ENCODE measurements at places on chromosomes 1 and 21. TPM values are rescaled to one million over a fixed set of nuclear protein-coding genes. Genes with fewer than 3 reads are reported as not detected.

SEMA6C gene
- 4.0 TPM for total RNA-seq

FAAH gene
- 128 TPM for total RNA-seq

ABCD3 gene
- total RNA-seq = 51.1 TPM

DNA sequence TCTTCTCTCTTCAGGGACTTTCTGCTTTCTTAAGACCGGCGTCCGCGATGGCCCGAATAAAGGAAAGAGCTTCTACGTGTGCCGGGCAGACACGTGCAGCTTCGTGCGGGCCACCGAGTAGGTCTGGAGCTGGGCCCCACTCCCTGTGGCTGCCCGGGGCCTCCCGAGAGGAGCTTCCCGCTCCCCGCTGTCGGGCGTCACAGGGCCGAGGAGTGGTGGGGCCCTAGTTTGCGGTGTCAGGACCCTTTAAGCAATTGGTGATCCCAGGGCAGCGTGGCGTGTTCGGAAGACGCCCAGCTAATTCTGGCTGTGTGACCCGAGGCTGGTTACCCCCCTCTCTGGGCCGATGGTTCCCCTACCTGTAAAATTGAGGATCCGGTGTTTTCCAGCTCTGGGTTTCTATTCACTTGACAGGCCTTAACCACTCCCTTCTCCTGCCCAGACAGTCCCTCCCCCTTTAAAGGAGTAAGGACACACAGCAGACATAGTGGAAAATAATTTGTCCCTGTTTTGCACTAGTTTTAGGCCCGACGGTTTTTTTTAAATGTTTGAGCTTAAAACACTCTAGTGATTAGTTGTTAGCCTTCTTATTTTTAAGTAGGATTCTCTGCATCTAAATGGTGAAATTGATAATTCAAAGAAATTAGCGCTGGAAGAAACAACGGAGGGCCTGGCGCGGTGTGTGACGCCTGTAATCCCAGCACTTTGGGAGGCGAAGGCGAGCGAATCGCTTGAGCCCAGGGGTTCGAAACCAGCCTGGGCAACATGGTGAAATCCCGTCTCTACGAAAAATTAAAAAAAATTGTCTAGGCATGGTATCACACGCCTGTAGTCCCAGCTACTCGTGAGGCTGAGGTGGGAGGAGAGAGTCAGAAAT lies 553 bp downstream of the TTF2 start:
- DNase-seq = peak; percentile 44
- H3K4me1 ChIP-seq = peaks cover 8% of the 10 kb centered on the region
- peak overlapping the region; percentile 64 for H3K4me3 ChIP-seq

GRCh38 chr1:43067977-43068751 lies 103.9 kb downstream of the EBNA1BP2 start:
- H3K4me3 ChIP-seq = no peak overlapping the region
- no peak overlapping the region for H3K27ac ChIP-seq
- peaks cover 3% of the 10 kb centered on the region for H3K4me1 ChIP-seq
- peak; percentile 57 for DNase-seq

FAM78B gene
- 4.0 TPM for total RNA-seq

GRCh38 chr1:235357485-235358373 lies 9.5 kb upstream of the TBCE start:
- H3K4me3 ChIP-seq = no peak overlapping the region
- H3K27ac ChIP-seq = no peak overlapping the region
- no peaks in the 10 kb centered on the region for H3K27me3 ChIP-seq
- H3K4me1 ChIP-seq = no peaks in the 10 kb centered on the region
- H3K36me3 ChIP-seq = no peaks in the 10 kb centered on the region

GRCh38 chr1:183550915-183551314 lies 39.3 kb downstream of the NCF2 start:
- no peak overlapping the region for H3K4me3 ChIP-seq
- H3K27me3 ChIP-seq = no peaks in the 10 kb centered on the region
- DNase-seq = peak; percentile 12
- no peaks in the 10 kb centered on the region for H3K4me1 ChIP-seq
- H3K36me3 ChIP-seq = peaks cover 30% of the 10 kb centered on the region
- H3K27ac ChIP-seq = no peak overlapping the region

LYPLA2 gene
- 31.3 TPM for total RNA-seq

GRCh38 chr1:70084314-70084915 lies 121.0 kb downstream of the LRRC40 start:
- H3K4me1 ChIP-seq = no peaks in the 10 kb centered on the region
- H3K27me3 ChIP-seq = no peaks in the 10 kb centered on the region
- H3K27ac ChIP-seq = no peak overlapping the region
- no peak overlapping the region for H3K4me3 ChIP-seq
- no peak for DNase-seq

DNA sequence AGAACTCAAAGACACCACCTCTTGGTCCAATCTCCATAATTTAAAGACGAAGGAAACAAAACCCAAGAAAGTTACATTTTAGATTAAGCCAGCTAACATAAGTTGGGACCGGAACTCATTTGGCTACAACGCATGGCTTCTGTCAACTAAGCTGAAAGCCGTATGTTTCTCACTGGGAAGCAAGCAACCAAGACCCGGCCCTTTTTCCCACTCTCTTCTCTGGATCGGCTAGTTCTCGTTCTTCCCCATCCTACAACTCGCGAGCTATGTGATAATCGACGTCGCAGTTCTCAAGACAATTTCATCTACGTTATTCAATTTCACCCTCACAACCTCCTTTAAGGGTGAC lies 601 bp downstream of the CCT8 start:
- peak overlapping the region; percentile 72 for H3K4me3 ChIP-seq
- H3K27ac ChIP-seq = peak overlapping the region; percentile 84
- H3K36me3 ChIP-seq = peaks cover 8% of the 10 kb centered on the region
- DNase-seq = no peak
- no peaks in the 10 kb centered on the region for H3K27me3 ChIP-seq

- DNase-seq = peak; percentile 44
- H3K27ac ChIP-seq = no peak overlapping the region
- H3K4me1 ChIP-seq = peaks cover 20% of the 10 kb centered on the region
Observed at GRCh38 chr1:63316984-63317816, 5.2 kb upstream of the FOXD3 start.

HRNR gene
- not detected for total RNA-seq

C1orf210 gene
- total RNA-seq = 49.7 TPM

DNA sequence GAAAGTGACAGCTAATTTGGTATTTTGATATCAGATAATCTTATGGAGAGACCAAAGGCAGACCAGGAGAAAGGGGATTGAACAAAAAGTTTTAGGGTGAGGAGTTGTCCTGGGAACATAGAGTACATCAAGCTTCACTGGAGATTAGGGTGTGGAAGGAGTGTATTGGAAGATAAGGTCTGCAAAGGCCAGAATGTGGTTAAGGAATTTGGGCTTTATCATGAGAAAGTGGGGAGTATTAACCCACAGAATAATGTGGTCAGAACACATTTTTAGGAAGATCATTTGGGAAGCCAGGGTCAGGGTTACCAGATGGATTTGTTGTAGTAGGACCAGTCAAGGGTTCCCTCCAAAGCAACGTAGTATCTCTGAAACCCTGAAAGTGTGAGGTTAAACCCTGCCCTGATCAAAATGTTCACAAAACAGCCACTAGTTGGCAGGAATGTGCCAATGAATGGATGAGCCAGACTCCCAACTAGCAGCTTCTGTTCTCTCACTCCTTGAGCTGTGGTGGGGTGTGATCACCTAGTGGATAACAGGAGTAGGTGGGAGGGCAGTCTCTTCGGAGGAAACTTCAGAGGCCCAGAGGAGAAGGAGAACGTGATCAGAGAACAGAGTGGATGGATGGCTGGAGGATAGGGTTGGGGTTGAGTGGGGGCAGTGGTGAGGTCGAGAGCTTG lies 35.8 kb downstream of the SLC2A1 start:
- peaks cover 7% of the 10 kb centered on the region for H3K36me3 ChIP-seq
- no peak overlapping the region for H3K4me3 ChIP-seq
- no peaks in the 10 kb centered on the region for H3K27me3 ChIP-seq

GRCh38 chr1:204712708-204713430 lies 27.3 kb upstream of the LRRN2 start:
- H3K36me3 ChIP-seq = no peaks in the 10 kb centered on the region
- H3K4me1 ChIP-seq = no peaks in the 10 kb centered on the region
- H3K27ac ChIP-seq = no peak overlapping the region
- DNase-seq = no peak
- H3K27me3 ChIP-seq = no peaks in the 10 kb centered on the region
- H3K4me3 ChIP-seq = no peak overlapping the region

DNA sequence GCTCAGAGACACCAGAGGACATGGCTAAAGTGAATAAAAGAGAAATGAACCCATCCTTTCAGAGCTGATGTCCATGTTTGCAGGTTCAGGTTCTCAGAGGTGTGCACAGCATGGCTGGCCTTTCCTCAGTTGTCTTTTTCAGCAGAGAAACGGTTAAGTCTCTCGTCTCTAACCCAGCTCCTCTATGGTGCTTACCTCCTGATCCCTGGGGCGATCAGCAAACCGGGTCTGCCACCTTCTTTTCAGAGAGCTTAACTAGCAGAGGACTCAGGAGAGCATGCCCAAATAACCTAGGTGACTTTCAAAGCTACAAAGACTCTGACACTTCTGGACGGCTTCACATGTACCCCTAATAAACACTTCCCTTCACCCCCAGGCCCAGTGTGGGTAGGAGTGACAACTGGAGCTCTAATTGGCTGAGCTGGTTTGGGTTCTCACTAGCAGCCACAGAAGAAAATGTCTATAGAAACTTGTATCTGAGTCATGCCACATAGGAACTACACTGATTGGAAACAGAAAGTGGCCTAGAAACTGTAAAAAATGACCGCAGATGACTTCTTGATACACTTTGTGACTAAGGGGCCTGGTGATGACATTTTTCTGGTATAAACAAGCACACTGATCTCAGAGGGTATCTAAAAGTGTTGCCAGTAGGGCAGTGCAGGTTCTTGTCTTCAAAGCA lies at the start of gene AIM2:
TSS of gene AIM2 (minus strand) at position 329 of the 682 bp plus-strand sequence. CDS start 3,267 bp downstream, outside the sequence.
- H3K27ac ChIP-seq = no peak within 1 kb of the TSS
- no peaks in the 10 kb centered on the region for H3K4me1 ChIP-seq
- H3K27me3 ChIP-seq = no peaks in the 10 kb centered on the region
- no peak for DNase-seq
- H3K4me3 ChIP-seq = no peak within 1 kb of the TSS
- no peaks in the 10 kb centered on the region for H3K36me3 ChIP-seq

MROH9 gene
- total RNA-seq = not detected

DNA sequence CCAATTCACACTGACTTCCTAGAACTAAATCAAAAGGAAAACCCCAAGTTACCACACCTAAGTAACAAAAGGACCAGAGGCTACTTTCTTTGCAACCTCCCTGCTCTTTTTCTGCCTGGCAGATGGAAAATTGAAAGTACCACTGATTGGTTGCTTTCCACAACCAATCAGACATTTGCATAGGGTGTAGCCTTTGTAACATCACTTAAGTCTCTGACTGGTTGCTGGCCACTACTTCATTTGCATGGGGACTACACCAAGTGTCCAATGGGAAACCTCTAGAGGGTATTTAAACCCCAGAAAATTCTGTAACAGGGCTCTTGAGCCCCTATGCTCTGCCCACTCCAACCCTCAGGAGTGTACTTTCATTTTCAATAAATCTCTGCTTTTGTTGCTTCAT lies 365.0 kb downstream of the LTN1 start:
- H3K27ac ChIP-seq = no peak overlapping the region
- no peaks in the 10 kb centered on the region for H3K27me3 ChIP-seq

GRCh38 chr1:162757476-162757875 lies 33.0 kb upstream of the HSD17B7 start:
- H3K36me3 ChIP-seq = no peaks in the 10 kb centered on the region
- DNase-seq = no peak
- no peak overlapping the region for H3K4me3 ChIP-seq
- H3K4me1 ChIP-seq = no peaks in the 10 kb centered on the region
- no peaks in the 10 kb centered on the region for H3K27me3 ChIP-seq
- H3K27ac ChIP-seq = no peak overlapping the region

DNA sequence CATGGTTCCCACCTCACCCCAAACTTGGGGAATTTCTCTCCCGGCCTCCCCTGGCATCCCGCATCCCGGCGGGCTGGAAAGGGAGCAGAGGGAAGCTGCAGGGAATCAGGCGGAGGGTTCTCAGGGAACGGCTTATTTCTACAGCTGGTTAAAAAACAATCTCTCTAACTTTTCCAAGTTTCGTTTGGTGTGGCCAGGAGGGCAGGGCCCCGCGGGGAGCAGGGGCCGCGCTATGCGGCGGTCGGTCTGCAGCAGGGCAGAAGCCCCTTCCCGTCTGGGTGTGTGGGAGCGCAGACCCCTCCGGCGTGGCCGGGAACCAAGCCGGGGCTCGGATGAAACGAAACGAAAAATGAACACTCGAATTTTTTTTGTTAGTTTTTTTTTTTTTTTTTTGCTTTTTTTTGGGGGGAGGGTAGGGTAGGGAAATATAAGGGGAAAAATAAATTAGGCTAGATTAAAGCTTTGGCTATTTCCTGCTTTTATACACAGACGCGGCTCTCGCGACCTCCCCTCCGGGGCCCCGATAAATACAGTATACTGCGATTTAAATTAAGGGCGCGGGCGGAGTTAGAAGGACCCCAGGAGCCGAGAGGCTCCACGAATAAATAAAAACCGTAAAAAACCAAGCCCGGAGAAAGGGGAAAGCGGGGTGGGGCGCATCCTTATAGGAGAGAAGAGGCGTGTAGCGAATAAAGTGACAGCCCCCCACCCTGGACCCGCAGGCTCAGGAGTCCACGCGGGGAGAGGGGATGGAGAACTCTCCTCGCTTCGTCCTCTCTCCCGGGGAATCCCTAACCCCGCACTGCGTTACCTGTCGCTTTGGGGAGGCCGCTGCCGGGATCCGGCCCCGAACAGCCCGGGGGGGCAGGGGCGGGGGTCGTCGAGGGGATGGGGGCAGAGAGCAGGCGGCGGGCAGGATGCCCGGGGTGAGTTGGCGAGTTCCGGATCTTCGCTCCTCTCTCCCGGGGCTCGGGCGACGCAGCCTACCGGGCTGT lies 2.1 kb downstream of the POU3F1 start:
- H3K4me1 ChIP-seq = peaks cover 25% of the 10 kb centered on the region
- no peak overlapping the region for H3K4me3 ChIP-seq
- no peak for DNase-seq
- H3K36me3 ChIP-seq = no peaks in the 10 kb centered on the region

DNA sequence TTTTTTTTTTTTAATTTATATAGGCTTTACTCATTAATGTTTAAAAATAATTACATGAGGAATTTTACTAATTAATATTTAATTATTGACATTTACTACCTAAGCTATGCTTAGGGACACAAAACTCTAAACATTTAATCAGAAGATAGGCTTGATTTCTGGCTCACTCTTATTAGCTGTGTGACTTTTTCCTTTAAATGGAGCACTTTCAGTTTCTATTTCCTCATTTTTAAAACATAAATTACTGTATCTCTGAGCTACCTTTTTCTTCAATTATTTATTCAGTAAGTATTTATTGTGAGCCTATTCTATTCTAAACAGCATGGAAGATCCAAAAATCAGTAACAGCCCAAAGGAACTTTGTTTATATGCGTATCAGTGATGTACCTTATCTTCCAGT lies 40.5 kb downstream of the MAP3K7CL start:
- no peak overlapping the region for H3K4me3 ChIP-seq
- no peaks in the 10 kb centered on the region for H3K27me3 ChIP-seq
- no peaks in the 10 kb centered on the region for H3K36me3 ChIP-seq

- H3K27me3 ChIP-seq = no peaks in the 10 kb centered on the region
- no peaks in the 10 kb centered on the region for H3K36me3 ChIP-seq
- H3K4me3 ChIP-seq = peak overlapping the region; percentile 21
- peak; percentile 32 for DNase-seq
Observed at GRCh38 chr21:15730484-15731242, 881 bp downstream of the USP25 start.

BRINP3 gene
- total RNA-seq = 6.6 TPM

CR1L gene
- total RNA-seq = not detected

SYTL1 gene
- total RNA-seq = 17.3 TPM
